Uterus (tissue), 4 donors: ENCODE measurements at places on chromosomes 2 and 18. TPM values are rescaled to one million over a fixed set of nuclear protein-coding genes. Genes with fewer than 3 reads are reported as not detected.

DNA sequence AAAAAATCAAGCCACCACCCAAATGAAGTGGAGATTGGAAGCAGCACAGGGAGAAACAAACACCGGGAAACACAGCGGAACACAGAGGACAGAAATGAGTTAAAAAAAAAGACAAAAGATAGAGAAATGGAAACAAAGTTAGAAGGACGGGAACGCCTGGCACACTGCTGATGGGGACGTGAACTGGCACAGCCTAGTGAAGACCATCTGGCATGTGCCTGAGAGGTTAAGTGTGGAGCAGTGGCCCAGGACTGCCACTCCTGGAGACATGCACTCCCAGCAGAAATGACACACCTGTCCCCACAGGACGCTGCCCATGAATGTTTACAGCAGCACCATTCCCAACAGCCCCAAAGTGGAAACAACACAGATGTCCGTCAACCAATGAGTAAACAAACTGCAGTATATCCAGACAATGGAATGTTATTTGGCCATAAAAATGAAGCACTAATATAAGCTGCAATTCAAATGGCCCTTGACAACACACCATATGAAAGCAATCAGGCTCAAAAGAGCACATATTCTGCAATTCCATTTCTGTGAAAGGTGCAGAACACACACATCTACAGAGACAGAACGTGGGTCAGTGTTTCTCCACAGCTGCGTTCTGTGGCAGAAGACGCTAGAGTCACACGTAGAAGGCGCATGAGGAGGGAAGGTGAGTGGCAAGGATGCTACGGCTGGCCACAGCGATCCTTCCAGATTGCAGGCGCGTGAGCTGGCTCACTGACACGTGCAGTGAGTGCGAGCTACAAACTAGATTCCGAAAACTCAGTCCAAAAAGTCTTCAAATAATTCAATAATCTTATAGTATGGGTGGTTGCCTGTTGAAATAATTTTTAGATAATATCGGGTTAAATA, 24.6 kb downstream of the THAP4 start:
- no peak for DNase-seq

GRCh38 chr18:78820161-78820834, 159.3 kb upstream of the SALL3 start:
- no peak for DNase-seq

GTF2A1L gene
- total RNA-seq: 66.9 TPM

- no peak for DNase-seq
Observed at GRCh38 chr2:196481324-196481697, 158.2 kb upstream of the CCDC150 start.

DNA sequence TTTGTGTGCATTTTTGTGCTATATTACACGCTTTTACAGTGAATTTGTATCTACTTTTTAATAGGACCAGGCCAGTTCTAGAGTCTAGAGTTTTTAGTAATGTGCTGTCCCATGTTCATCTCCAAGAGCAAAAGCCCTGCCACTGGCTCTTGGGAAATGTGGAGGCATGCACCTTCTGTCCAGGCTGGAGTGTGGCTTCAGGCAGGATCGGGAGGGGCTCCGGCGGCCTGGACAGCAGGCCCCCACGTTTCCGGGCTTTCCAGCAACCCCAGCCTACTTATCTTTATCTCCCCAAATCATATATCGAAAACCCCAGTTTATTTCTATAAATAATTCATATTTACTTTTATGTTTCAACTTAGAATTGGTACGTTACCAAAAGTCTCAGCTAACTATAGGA, 78.2 kb downstream of the SNTG2 start:
- DNase-seq: no peak

DNA sequence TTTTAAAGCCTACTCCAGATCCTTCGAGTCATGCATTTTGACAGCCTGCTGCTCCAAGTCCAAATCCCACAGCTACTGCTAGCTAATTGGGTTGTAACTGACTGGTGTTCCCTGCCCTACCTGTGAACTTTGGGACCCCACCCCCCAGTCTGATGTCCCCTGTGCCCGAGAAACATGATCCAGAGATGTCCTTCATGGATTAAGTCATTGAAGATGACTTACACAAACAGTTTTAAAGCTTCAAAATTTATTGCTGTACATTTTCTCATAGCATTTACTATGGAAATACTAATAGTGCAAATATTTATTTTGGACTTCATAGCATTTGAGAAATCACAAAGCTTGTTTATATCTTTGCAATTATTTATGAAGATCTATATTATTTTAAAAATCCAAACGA, 73.1 kb downstream of the MBD2 start:
- no peak for DNase-seq
